ENCODE measurements at places on chromosomes 13 and 19.

DNA sequence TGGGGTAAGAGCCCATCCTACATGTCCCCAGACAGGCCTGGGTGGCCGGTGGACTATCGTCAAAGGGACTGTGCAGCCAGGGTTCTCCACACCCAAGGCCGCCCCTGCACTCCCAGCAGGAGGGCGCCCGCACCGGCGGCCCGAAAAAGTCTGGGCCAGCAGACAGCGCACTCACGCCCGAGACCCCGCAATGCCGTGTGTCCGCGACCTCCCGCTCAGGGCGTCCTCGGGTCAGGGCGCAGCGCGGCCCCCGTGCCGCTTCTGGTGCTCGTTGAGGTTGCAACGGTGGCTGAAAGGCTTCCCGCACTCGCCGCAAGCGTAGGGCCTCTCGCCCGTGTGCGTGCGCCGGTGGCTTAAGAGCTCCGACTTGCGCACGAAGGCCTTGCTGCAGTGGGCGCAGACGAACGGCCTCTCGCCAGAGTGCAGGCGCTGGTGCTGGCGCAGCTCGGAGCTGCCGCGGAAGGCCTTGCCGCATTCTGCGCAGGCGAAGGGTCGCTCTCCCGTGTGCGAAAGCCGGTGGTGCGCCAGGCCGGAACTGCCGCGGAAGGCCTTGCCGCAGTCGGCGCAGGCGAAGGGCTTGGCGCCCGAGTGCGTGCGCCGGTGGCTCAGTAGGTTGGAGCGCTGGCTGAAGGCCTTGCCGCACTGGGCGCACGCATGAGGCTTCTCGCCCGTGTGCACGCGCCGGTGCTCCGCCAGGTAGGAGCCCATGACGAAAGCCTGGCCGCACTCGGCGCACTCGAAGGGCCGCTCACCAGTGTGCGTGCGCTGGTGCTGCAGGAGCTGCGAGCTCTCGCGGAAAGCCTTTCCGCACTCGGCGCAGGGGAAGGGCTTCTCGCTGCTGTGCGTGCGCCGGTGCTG, 2.8 kb upstream of the A1BG start:
- no peak for DNase-seq

DNA sequence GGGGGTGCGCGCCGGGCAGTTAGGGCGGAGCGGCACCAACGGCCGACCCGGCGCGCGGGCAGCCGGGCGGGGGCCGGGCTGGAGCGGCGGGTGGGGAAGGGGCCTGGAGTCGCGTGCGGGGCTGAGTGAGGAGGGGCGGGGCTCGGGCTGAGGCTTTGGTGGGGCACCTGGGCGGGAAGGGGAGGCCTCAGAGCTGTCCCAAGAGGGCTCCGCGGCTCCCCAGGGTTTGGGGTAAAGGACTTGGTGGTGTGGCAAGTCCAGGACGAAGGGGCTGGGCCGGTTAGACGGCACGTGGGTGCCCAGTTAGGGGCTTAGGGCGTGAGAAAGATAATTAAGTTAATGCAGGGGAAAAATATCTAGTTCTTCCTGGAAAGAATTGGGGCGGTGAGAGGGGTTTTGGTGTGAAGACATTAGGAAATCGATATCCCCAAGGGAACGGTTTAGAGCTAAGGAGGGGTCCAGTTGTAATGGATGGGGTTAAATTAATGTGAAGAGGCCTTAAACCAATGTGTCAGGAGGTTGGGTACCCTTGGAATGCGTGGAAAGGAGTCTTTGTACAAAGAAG, 496 bp downstream of the ZNF574 start:
- DNase-seq: no peak

- no peak for DNase-seq
Observed at GRCh38 chr13:34166406-34166805, 348.5 kb downstream of the RFC3 start.

DNA sequence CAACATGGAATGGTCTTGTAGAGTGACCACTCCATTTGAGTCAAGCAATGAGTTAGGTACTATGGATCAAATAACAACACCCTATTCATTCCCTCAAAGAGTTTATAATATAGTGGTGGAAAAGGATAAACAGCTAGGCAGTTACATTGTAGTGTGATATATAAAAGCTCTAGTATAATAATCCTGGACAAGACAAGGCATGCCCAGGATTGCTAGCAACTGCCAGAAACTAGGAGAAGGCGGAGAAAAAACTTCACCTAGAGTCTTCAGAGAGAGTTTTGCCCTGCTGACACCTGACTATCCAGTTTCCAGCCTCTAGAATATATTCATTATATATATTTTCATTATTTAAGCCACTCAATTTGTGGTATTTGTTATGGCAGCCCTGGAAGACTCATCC, 530.6 kb downstream of the KLF12 start:
- DNase-seq: no peak

- DNase-seq: no peak
Observed at GRCh38 chr13:40383885-40384284, 282.6 kb downstream of the FOXO1 start.

- DNase-seq: no peak
Observed at GRCh38 chr13:97430296-97430695, 3.7 kb upstream of the RAP2A start.

DNA sequence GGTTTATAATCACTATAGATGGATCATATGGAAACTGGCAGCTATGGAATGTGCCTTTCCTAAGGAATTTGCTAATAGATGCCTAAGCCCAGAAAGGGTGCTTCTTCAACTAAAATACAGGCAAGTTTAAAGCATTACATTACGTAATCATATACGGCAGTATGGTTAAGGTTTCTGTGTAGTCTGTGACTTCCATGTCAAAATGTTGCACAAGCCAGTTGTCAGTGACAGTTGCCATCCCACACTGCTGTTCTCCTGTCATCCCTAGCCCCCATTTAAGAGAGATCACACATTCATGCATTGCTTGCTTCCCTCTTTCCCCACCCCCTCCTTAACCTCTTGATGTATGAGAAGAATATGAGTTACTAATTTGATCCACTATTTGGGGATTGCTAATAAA, 47.3 kb downstream of the BRCA2 start:
- no peak for DNase-seq

- DNase-seq: no peak
Observed at GRCh38 chr13:110328573-110328972, 21.5 kb downstream of the COL4A2 start.

- no peak for DNase-seq
Observed at GRCh38 chr13:30314562-30314961, 7.2 kb upstream of the KATNAL1 start.

- DNase-seq: no peak
Observed at GRCh38 chr13:95642999-95643398, 1.5 kb downstream of the DZIP1 start.

DNA sequence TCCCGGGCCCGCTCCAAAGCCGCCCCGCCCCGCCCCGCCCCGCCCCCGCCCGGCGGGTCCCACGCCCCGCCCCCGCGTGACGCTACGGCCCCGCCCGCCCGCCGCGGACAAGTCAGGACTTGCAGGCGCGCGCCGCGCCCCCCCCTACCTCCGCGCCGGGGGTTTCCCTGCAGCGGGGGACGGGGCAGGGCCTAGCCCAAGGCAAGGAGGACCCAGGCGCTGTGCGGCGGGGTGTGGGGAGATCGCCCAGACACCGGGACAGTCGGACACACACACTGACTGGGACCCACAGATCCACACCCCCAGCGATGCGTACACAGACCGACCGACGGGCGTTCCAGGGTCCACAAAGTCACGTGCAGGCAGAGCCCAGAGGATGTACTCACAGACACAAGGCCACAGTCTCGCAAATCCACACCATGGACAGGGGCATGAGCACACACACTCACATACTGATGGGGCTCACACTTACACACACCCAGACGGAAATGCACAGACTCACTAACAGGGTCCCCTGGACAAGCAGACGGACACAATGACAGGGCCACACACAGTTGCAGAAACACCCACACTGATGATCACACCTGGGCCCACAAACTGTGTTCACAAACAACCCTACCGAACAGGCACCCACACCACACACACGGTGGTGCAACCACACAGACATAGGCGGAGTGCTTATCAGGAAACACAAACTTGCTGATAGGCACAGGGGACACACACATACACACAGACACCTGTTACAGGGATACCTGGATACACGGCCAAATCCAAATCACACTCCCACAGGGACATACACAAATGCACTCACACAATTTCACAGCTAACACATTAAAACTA, 436 bp upstream of the BBC3 start:
- peak; percentile 93 for DNase-seq

- DNase-seq: no peak
Observed at GRCh38 chr13:79373916-79374315, 32.1 kb downstream of the RBM26 start.

DNA sequence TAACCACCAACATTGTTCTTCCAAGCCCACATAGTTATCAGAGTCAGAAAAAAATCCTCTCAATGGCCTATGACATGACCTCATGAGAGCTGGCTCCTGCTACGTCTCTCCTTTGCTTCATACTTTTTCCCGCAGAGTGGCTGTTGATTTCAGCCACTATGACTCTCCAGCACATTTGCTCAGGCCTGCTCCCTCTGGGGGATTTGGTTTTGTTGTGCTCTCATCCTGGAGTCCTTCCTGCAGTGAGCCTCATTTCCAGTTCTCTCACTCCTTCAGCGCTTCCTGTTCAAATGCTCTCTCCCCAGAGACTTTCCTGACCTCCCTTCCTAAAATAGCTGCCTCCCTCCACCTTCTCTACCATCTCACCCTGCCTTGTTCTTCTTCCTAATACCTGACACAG, 72.0 kb upstream of the USP29 start:
- DNase-seq: no peak

- no peak for DNase-seq
Observed at GRCh38 chr13:45598597-45598996, 16.9 kb downstream of the ERICH6B start.

DNA sequence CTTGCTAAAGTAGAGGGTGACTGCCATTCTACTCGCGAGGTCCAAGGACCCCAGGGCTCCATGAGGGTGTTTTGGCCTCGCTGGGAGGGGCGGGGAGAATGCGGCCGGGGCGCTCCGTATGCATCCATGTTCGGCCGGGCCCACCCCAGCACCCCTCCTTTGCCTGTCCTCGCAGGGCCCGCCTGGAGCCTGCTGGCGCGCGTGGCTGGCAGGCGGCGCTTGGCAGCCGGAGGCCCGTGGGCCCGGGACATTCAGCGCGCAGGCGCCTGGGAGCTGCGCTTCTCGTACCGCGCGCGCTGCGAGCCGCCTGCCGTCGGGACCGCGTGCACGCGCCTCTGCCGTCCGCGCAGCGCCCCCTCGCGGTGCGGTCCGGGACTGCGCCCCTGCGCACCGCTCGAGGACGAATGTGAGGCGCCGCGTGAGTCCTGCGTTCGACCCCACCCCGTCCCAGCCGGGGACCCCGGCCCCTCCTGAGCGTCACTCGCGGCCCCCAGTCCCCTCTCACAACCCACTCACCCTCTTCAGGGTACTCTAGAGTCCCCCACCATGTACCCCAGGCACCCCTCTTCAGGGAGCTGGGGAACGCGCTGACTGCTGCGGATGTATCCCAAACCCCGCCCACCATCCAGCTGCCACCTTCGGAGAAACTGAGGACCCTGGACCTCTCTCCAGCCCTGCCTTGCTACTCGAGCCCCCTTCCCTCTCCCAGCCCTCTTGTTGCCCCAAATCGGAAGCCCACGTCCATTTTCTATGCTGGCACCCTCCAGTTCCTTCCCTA, 4.1 kb downstream of the DLL3 start:
- no peak for DNase-seq

- DNase-seq: no peak
Observed at GRCh38 chr13:66159511-66159910, 1070.6 kb downstream of the PCDH9 start.

DNA sequence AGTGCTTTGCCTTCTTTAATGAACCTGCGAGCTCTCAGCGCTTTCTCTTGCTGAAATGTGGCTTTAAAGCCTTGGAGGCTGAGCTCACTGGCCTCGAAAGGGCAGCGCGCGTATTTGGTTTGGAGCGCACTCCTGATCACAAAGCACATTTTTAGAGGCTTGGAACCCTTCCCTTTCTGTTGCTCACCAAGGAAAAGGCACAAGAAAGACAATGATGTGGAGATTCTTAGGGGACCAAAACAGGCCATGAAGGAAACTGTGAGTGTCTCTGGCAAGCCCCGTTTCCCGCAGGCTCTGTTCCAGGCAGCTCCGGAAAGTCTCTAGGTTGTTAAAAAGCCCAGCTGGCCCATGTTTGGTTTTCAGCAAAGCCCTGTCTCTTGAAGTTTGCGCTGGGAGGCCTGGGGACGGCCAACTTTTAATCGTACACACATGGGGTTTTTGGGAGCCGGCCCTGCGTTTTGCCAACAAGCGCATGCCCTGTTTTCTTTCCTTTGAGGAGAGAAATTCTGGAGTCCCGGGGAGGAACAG, 9.4 kb upstream of the SPC24 start:
- DNase-seq: no peak

DNA sequence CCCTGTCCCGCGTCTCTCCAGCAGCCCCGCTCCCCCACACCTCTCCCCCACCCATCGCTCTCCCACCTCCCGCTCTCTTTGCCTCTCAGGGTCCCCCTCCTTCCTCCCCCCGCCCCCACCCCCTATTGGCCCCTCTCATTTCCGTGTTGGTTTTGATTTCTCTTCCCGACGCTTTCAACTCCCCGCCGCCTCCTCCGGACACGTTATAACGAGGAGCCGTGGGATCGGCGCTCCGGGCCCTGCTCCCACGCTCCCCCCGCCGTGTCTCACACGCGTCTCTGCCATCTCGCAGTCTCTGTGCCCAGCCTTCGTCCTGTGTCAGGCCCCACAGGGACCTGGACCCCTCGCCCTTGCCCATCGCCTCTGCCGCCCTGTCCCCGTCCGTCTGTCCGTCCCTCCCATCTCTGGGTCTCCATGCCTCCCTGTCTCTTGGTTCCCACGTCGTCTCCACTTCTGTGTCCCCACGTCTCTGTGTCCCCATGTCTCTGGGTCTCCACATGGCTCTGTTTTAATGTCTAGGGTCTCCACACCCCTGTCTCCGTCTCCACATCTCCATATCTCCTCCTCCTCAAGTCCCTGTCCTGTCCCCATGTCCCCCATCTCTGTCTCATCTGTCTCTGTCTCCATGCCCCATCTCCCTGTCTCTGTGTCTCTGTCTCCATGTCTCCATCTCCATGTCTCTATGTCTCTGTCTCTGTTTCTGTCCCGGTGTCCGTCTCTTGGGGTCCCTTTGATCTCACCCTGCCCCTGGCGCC, 13.1 kb downstream of the ERFL start:
- DNase-seq: no peak

DNA sequence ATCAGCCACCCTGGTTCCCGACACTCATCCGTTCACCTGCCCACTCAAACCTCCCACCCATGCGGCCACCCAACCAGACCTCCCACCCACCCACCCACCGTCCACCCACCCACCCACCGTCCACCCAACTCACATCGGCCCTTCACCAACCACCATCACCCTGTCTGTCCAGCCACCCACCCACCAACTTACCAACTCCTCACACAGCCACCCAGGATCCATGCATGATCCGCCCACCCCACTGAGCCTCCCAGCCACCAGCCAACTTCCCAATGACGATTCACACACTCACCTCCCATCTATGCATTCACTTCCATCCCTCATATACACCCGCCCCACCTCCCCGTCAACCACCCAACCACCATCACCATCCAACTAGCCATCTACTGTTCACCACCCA, 4.3 kb downstream of the JOSD2 start:
- no peak for DNase-seq

DNA sequence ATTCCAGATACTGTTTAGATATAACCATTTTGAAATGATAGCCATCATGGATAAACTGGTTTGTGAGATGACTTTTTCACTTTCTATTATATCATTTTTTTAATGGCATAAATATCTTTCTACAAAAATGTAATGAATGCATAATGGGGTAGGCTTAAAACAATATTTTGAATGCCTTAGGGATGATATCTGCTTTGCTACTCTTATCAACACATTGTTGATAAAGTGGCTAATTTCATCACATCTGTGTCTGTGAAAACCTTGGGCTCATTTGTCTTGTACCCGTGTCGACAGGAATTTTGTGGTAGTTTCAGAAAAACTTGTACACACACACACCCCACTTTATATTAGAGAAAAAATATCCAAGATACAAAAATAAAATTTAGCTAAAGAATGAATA, 44.1 kb downstream of the SLITRK6 start:
- no peak for DNase-seq
